ENCODE measurements at places on chromosomes 5 and 9. TPM values are rescaled to one million over a fixed set of nuclear protein-coding genes. Genes with fewer than 3 reads are reported as not detected.

DNA sequence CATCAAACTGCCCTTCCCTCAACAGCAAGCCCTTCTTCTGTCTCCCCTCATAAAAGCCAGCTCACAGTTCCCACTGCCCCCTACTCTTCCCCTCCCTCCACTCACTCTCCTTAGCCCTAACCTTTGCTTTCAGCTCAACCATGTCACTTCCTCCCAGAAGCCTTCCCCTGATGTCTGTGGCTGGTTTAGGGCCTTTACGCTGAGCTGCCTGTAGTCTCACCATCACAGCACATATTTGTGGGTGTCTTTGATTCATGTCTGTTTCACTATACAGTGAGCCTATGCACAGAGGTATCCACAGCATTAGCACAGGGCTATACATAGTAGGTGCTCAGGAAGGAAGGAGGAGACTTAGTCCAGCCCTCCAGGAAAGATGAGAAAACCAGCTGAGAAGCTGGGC is 34.7 kb downstream of the C9orf50 start:
- DNase-seq, result no peak

DNA sequence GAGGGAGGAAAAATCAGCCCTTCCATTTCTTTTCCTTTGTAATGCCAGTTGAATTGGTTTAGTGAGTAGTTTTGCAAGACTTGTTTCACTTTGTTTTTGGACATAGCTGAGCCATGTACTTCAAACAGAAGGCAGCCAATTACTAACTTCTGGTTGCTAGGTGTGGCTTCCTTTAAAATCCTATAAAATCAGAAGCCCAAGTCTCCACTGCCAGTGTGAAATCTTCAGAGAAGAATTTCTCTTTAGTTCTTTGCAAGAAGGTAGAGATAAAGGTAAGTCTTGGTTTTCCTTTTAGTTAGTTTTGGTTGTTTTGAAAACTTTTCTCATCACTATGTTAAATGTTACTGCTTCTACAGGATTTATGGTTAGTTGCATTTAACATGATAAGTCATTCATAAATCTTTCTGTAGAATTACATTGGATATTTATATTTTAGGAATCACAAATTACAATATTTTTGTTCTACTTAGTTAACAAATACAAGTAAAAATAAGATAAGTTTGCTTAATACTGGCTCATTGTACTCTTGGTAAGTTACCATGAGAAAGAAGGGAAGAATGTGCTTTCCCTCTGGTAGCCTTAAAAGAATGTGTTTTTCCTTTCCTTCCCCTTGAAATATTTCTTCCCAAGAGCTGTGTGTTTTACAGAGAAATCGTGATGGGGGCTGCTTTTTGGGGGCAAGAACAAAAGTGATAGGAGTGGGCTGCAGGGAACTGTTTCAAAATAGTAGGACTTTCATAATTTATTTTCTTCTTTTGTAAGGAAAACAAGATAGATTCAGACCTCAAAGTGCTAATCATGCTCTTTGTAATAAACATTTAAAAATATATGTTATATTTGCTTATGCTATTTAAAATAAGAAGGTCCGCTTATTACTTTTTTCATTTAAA is at the start of gene ANXA1:
TSS of gene ANXA1 (plus strand) at position 213 of the 890 bp plus-strand sequence. CDS start 6,671 bp downstream, outside the sequence.
- DNase-seq, result peak; percentile 78

RNF180 gene
- polyA plus RNA-seq, result 1.8 TPM

- no peak for DNase-seq
Observed at GRCh38 chr5:108634617-108635288, 112.9 kb upstream of the FER start.

- DNase-seq, result no peak
Observed at GRCh38 chr5:81556809-81557208, 162.9 kb upstream of the ACOT12 start.

DNA sequence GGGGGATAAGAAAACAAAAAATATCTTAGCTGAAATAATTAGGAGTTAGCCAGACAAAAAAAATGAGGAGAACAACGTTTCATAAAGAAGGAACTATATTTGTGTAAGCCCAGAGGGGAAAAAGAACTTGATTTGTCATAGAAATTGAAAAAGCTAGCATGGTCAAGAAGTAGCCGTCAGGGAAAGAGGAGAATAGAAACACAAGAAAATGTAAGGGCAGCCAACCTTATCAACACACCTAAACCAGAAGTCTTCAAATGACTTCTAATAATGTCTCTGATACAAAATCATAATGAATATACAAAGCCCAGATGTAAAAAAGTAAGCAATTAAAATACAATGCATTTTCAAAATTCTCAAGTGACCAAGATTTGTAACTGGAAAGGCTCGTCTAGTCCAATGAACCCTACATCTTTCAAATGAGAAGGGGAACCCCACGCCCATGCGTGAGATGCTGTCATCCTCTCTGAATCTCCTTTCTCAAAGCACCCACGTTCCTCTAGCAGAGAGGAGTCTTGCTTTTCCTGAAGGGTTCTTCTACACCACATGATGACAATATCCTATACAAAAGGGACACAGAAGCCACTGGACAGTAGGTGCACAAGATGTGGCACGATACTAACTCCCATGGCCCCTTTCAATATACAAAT is 103.7 kb downstream of the ARL15 start:
- no peak for DNase-seq

CCL28 gene
- 0.29 TPM for polyA plus RNA-seq

GRCh38 chr9:136941231-136942111 is 3.1 kb downstream of the FBXW5 start:
- no peak for DNase-seq

C9 gene
- polyA plus RNA-seq, result not detected

DNA sequence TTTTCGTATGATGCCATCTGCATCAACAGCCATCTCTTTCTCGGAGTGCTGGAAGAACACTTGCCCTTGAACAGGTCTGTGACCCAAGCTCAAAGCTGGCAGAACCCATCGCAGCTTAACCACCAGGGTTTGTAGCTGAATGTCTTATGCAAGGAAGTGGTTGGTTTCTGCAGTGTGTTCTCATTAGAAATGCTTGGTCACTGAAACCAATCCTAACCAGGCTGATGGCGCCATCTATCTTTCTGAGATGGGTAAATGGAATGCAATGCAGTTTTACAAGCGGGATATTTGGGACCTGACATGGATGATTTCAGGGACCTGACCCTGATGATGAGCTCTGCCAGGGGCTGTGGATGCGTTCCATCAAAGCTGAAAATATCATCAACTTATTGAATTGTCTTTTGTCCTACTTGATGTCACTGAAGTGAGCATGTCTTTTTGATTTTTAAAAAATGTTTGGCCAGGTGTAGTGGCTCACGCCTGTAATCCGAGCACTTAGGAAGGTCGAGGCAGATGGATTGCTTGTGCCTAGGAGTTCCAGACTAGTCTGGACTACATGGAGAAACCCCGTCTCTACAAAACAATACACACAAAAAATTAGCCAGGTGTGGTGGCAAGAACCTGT is 28.7 kb downstream of the DMRT3 start:
- DNase-seq, result no peak

DNA sequence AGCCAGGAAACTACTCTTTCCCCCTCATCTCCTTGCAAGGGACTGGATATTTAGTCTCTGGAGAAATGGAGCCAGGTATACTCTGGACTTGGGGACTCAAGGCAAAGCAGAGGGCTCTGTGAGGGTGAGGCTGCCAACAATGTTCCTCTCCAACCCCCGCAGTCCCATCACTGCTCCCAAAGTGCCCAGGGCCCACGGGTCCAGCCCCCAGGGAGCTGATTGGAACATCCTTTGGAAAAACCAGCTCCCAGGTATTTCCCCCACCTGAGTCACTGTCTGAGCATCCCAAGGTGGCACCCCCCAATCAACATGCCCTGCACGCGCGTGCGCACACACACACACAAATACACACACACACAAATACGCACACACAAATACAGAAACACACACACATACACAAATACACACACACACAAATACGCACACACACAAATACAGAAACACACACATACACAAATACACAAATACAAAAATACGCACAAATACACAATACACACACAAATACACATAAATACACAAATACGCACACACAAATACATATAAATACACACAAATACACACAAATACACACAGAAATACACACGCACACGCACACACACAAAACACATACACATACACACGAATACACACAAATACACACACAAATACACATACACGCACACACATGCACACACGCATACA is 137.4 kb downstream of the DAB2IP start:
- DNase-seq, result no peak

MSMP gene
- not detected for polyA plus RNA-seq

CD14 gene
- 0.69 TPM for polyA plus RNA-seq

GRCh38 chr5:168583742-168584482 is 4.7 kb upstream of the PANK3 start:
- no peak for DNase-seq

DNA sequence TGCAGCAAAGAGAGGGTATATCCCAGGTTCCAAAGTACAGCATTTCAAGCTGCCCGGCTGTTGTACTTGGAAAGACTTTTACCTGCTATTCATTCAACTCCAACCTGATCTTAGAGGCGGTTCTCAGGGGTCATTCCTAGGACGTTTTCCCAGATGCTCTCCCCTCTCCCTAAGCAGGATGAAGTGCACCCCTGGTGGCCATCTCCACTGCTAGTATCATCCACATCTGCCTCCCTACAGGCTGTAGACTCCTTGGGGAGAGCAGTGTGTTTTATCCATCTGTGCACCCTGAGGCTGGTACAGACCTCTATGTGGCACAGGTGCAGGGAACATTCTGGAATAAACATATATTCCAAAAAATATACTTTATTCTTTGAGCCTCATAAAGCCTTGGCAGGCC is 56.8 kb downstream of the PTPN3 start:
- no peak for DNase-seq
